Stimulated activated CD8-positive, alpha-beta memory T cell treated with anti-CD3 and anti-CD28 coated beads, Interleukin-4, amount 100 ng/mL, for 1 hour (primary cell): ENCODE measurements at places on chromosomes 11 and 22.
A peak's percentile ranks its signal among the peaks of the same experiment; 100 is the strongest.

DNA sequence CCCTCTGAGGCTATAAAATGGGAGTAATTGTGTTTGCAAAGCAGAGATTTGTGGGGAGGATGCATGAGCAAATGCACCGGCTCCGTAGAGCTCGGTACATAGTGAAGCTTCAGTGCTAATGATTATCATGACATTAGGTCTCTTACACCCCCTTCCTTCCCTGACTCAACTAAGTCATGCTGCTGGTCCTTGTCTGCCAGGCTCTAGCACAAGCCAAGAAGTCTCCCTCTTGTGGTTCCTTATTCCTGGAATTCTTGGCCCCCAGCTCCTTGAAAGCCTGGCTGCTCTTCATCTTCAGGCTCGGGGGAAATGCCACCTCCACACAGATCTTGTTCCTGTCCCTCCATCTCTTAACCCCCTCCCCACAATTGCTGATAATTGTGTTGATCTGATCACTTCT is 45.7 kb upstream of the SYT13 start:
- no peak for DNase-seq

- no peak for DNase-seq
These were observed 63.1 kb upstream of the TTC12 start for GRCh38 chr11:113251281-113251680.

DNA sequence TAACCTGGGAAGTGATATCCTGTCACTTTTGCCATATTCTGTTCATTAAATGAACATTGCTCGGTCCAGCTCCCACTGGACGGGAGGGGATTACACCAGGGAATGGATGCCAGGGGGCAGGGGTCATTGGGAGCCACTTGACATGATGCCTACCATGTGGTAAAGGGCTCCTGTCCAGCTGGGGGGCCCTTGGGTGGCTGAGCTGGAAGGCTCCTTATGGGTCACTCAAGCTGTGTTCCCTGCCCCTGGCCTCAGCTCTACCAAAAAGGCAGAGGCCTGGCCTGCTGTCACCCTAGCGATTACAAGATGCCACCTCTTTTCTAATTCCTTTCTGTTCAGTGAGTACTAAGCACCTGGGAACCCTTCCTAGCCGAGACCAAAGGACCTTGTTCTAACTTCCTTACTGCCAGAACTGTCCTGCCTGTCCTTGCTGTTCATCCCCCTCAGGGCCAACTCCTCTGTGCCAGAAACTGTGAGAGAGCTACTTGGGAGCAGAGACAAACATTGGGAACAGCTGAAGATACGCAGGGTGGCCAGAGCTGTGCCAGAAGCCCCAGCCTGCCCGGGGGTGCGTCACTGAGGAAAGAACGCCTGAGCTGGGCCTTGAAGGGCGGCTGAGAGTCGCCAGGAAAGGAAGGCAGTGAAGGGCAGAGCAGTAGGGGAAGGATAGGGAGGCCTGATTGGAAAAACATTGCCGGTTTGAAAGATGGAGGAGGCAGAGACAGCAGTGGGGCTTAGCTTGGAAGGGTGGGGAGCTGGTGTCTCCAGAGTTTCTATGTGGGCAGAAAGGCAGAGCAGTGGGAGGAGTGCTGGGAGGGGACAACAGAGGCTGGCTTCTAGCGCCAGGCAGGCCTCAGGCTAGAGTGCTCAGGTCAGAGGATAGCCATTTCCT is 12.7 kb upstream of the UVRAG start:
- DNase-seq: no peak

DNA sequence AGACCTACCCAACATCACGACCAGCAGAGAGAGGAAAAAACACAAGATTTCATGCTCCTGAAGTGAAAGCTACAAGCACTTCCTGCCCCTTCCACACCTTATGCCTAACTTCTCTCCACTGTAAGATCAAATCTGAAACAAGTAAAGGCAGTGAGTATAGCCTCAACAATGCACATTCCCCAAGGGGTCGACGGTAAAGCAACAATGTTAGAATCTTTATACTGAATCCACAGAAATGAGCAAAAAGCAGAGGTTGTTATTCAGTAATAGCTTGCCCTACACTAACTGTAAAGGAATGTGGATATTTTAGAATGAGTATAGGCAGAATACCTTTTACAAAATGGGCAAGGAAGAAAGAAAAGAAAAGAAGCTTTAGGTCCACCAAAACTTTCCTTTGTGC is 15.6 kb downstream of the ARFGAP3 start:
- DNase-seq: no peak

GRCh38 chr11:10067629-10068300 is 226.3 kb downstream of the SBF2 start:
- no peak for DNase-seq

- no peak for DNase-seq
These were observed 9.6 kb upstream of the UCP3 start for GRCh38 chr11:74018331-74019005.

DNA sequence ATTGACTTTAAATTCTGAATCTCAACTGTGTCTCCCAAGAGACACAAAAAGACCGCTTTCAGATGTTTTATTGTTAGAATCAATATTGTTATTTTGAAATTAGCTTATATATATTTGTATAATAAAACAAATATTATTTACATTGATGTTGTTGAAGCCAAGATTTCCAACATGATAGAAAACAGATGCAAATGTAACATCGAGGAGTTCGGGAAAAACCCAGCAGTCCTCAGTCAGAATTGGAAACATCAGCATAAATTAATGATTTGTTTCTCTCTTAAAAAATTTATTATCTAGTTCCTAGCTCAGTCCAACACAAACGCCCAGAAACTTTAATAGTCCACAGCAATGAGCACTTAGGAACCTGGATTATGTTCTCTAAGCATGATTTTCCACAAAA is 1330.4 kb downstream of the TBC1D22A start:
- no peak for DNase-seq

DNA sequence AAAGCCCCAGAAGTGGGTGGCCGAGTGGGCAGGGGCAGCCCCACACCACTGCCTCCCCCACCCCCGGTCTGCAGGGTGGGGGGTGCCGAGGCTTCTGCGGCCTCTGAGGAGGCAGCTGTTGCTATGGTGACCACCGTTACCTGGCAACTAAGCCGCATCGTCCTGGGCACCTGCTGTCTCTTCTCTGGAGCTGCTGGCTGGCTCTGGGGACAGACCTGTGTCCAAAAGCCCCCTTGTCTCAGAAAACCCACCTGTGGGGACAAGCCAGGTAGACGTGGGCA is 79.9 kb upstream of the PRR5 start:
- no peak for DNase-seq

DNA sequence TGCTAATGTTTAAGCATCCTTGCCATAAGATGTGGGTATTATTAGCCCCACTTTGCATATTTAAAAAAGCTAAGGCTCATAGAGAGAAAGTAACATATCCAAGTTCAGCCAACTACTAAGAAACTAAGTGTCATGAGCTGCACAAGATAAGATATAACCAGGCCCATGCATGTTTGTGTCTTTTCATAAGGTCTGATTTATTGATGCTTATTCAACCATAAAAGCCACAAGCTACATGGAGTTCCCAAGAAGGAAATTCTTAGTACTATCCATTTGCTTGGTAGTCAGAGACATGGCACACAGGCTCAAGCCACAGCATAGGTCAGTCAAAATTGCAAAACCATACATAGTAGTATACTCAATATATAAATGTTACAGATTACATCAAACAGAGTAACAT is 488.5 kb downstream of the SOX6 start:
- no peak for DNase-seq

- DNase-seq: no peak
These were observed 16.1 kb downstream of the MS4A6E start for GRCh38 chr11:60343094-60343704.

DNA sequence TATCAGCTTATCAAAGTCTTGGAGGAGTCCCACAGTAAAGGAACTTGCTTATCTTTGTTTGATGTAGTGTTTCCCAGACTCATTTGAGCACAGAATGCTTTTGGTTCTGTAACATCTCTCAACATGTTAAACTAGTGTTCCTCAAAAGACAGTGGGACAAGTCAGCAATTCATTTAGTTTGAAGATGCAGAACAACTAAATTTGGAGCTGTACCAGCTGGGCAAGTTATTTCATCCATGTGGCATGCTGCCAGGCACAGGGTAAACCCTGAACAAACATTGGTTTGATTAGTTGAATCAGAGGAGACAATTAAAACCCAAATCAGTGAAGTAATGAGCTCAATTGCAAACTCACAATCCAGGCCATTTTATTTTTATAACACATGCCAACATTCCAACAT is 141.2 kb downstream of the CSNK2A3 start:
- no peak for DNase-seq

GRCh38 chr22:20725987-20726558 is 47.8 kb upstream of the SERPIND1 start:
- no peak for DNase-seq

DNA sequence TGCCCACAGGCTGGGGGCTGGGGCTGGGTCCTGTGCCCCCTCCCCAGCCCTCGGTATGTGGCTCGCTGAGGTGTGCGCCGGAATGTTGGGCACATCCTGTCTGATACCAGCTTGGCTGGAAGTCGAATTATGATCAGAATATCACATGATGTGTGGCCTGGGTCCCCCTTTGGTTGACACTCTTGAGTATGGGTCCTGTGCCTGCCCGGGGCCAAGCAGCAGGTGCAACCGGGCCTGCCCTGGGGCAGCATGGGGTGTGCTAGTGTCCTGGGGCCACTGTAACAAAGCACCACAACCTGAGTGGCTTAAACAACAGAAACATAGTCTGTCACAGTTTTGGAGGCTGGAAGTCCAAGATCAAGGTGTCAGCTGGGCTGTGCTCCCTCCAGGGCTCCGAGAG is 52.7 kb downstream of the PARVB start:
- no peak for DNase-seq

DNA sequence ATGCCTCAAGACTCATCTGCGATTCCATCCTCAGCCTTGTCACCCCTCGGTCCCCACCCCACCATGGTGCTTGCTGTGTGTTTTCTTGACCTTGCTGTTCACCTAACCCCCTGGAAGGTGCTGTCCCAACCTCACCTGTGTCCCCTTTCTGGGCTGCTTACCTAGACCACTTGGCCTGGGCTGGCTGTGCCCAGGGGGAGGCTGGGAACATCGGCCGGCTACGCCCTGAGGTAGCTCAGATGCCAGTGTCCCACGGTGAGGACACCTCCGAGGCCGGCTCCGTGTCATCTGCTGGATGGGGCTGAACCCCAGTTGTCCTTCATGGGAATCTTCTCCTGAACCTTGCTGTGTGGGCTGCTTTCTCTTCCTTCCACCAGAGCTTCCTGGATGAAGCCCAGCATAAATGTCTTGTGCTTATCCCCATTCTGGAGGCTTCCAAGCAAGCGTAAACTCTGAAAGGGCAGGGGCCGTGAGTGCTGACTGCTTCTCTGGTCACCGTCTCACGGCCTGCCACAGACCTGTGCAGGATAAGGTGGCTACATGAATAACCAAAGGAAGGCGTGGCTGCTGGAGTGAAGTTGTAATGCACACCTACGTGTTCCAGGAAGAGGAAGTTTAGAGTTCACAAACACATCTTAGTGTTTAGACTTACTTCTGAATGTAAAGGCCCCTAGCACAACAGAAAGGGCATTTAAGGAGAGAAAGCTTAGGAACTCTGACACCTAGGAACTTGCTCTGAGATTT is 724.3 kb downstream of the TBC1D22A start:
- DNase-seq: no peak

- no peak for DNase-seq
These were observed 103.3 kb upstream of the NNMT start for GRCh38 chr11:114192841-114193389.

GRCh38 chr11:35523861-35524260 is 1.6 kb downstream of the PAMR1 start:
- DNase-seq: no peak

GRCh38 chr11:2420502-2421225 is 20.1 kb downstream of the TSSC4 start:
- peak; percentile 46 for DNase-seq

GRCh38 chr22:28246397-28246796 is 327.3 kb upstream of the PITPNB start:
- no peak for DNase-seq

DNA sequence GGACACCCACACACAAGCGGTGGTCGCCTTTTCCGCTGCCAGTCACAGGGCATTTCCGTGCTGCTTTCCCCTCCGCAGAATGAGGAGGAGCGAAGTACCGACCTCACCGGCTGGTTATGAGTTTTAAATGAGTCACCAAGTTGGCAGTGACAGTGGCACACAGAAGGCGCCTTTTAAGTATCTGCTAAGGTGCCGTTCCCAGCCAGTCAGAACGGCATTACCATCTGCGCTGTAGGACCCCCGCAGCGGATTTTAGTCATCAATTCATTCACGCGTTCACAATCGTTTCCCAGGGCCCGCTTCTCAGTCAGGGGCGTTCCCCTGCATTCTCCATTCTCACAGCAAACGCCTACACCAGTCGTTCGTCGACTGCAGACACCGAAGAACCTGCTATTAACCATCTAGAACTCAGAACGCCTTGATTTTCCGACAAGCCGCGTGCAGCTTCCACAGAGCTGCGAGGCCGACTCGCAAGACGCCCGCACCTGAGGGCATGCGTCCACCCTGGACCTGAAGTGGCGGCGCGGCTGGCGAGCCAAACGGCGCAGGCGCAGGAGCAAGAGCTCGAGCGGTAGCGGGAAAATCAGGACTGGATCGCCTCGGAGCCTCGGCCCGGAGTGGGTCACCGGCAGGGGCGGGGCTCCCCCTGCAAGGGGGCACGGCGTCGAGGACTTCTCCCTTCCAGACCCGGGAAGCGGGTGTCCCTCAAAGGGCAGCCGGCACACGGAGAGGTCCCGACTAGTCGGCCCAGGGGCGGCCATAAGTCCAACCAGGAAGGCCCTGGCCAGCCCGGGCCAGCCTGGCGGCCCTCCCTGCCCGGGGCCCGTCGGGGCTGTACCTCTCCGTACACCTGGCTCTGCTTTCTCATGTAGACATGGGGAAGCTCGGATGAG is 642 bp downstream of the CYP2R1 start:
- peak; percentile 68 for DNase-seq

DNA sequence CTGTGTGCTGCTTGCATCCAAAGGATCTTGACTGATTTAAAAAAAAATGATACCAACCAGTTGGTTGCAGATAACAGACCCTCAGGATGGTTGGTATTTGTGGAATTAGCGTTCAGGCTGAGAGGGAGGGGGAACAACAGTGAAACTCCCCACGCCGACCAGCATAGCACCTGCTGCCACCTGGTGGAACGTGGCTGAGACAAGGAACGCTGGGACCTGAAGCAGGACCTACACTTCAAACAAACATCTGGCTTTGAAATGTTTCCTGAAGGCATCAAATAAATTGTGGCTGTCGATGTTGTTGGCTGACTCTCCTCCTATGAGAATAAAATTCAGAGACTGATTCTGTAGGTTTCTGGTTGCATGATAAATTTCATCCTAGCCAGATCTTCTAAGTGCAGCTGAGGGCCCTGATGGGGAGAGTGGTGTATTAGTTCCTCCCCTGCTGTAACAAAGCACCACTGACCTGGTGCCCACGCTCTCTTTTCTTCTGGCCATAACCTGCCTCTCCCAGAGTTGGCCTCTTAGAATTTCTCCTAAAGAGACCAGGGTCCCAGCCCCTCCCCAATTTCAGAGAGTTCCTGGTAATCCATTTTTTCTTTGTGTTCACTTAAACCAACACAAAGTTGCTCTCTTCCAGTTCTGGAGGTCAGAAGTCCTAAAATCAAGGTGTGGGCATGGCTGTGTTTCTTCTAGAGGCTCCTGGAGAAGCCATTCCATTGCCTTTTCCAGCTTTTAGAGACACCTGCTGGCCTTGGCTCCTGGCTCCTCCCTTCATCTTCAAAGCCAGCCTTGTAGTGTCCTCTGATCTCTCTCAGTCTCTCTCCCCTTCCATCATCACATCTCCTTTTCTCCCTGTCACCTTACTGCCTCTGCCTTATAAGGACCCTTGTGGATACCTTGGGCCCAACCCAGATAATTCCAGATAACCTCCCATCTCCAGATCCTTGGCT is 17.3 kb downstream of the APOL2 start:
- DNase-seq: no peak
